ENCODE measurements at places on chromosomes 7 and 10.

GRCh38 chr10:87500646-87501048, 4.0 kb upstream of the MINPP1 start:
- DNase-seq = no peak

DNA sequence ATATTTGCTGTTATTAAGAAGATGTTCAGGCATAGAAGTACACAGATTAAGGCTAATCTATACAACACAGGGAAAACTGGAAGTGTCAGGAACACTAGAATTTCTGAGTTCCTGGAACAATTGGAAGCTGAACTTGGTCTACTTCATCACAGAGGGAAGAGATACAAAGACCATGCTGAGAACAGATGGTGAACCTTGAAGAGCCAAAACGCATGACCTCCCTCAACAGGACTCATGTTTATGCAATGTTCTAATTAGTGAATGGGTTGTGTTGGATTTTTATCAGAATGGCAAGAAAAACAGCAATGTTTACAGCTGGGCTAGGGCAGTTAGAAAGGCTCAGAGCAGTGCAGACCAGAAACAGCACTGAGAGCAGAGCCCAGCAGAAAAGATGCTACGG, 94.9 kb downstream of the SFMBT2 start:
- DNase-seq = no peak

- no peak for DNase-seq
Observed at GRCh38 chr10:102316421-102316820, 71.1 kb downstream of the GBF1 start.

DNA sequence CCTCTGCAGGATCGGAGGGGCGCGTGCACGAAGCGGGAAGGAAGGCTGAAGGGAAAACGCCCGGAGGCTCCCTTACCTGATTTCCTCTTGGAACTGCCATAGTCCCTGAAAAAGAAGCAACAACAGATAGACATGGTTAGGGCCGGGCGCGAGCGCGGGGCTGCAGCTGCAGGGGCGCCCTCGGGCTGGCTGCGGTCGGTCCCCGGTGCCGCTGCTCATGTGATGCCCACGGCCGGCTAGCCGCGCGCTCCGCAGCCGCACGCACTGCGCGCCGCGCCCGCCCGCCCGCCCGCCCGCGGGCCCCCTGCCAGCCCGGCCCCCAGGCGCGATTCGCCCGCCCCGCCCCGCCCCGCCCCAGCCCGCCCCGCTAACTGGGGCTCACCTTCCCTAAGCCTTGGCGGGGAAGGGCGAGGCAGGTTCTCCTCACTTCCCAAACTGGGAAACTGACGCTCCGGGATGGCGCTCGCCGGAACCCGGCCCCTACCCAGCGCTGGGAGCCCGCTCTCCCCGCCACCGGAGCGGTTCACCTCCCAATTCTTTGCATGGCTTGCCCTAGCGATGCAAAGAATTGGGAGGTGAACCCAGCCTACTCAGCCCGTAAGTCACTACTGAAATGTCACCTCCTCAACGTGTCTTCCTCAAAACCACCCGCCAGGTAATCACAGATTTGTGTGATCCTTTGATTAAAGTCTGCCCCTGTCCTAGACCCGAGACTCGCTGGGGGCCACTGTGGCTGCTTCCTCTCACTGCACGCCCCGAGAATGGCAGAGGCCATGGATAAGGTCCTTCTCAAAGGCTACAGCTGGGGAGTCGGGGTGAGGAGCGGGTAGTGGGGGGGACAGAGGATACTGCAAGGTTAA, 162.2 kb downstream of the SH3PXD2A start:
- no peak for DNase-seq

Data from activated CD4-positive, alpha-beta T cell treated with anti-CD3 and anti-CD28 coated beads, Interleukin-2, amount 50 U/mL, for 24 hours (primary cell).